ENCODE measurements at places on chromosomes 7 and 10. TPM values are rescaled to one million over a fixed set of nuclear protein-coding genes. Genes with fewer than 3 reads are reported as not detected.

DNA sequence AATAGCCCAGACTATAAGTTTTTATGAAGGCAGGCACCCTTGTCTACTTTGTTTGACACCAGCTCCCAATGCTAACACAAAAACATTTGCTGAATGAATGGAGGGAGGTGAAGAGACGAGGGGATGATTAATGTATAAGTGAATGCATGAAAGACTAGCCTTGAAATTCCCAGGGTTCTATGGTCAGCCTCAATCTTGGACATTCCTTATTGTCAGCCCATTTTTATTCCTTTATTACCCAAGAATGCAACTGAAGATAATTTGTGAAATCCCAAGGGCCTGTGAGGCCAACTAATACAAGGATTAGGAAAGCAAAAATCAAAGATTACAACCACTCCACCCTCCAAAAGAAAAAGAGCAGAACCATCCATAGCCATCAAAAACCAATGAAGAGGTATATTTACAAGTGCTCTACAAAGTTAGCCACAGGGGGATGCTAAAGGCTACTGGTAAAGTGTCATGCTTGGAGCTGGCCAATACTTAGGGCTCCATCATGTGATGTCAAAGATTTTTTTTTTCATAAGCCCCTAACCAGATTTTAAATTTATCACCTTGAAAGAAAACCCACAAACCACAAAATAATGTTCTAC is 40.0 kb upstream of the ASAH2 start:
- H3K36me3 ChIP-seq, result no peaks in the 10 kb centered on the region
- peaks cover 5% of the 10 kb centered on the region for H3K27me3 ChIP-seq
- no peaks in the 10 kb centered on the region for H3K4me1 ChIP-seq
- H3K4me3 ChIP-seq, result no peak overlapping the region
- peak; percentile 23 for DNase-seq

DNA sequence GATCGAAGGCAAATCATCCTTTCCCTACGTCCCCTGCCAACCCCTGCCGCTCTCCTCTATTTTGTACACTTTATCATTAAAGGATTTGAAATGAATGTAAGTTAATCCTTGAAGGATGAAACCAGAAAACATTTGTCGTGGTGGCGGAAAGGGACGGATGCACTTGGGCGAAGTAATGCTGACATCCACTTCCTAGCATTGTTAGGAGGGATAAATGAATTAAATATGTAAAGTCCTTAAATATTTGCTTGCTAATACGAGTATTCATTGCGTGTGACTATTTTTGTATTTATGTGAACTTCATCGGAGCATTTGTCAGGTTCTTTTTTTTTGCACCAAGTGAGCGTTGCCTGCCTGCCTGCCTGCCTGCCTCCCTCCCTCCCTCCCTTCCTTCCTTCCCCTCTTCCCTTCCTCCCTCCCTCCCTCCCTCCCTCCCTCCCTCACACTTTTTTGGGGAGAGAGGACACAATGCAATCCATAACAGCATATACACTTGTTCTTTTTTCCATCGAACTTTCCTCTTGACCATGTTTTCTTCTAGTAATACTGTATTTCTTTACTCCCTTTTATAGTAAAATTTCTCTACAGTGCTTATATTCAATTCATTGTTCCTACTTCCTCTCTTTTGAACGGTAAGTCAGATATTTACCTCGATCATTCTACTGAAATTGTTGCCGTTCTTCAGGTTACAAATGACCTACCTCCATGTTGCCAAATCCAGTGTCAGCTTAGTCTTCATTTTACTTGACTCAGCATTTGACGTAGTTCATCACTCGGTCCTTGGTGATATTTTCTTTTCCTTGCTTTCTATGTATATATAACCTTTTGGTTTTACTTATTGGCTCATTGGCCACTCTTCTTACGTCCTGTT is 831 bp downstream of the CCDC7 start:
- peak overlapping the region; percentile 56 for H3K4me3 ChIP-seq
- H3K27ac ChIP-seq, result peak overlapping the region; percentile 87
- DNase-seq, result peak; percentile 22
- no peaks in the 10 kb centered on the region for H3K4me1 ChIP-seq
- no peaks in the 10 kb centered on the region for H3K36me3 ChIP-seq
- no peaks in the 10 kb centered on the region for H3K27me3 ChIP-seq

DNA sequence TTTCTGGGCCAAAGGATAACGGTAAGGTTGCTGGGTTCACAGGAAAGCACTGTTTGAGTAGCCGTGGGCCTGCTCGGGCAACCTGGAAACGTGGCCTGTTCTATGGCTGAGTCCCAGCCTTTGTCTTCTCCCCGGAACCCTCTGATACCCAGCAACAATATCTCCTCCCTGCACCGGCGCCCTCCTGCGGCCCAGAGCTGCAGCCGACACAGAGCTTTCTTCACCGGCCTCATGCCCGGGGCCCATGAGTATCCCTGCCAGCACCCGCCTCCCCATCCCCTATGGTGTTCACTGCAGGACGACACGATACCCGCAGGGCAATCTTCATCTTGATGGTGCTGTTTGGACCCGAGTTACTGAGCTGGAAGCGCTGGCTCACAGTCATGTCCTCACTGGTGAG is 38.6 kb upstream of the NCAPG2 start:
- H3K36me3 ChIP-seq, result peaks cover 44% of the 10 kb centered on the region
- H3K27me3 ChIP-seq, result no peaks in the 10 kb centered on the region
- H3K4me3 ChIP-seq, result no peak overlapping the region
- DNase-seq, result no peak
- peaks cover 18% of the 10 kb centered on the region for H3K4me1 ChIP-seq
- H3K27ac ChIP-seq, result no peak overlapping the region

GRCh38 chr7:101657171-101657570 is 28.1 kb upstream of the MYL10 start:
- no peak for DNase-seq
- peaks cover 35% of the 10 kb centered on the region for H3K27me3 ChIP-seq
- H3K27ac ChIP-seq, result no peak overlapping the region
- H3K36me3 ChIP-seq, result no peaks in the 10 kb centered on the region
- no peak overlapping the region for H3K4me3 ChIP-seq

GRCh38 chr7:130736298-130736900 is 2.4 kb upstream of the KLF14 start:
- DNase-seq, result no peak
- no peaks in the 10 kb centered on the region for H3K4me1 ChIP-seq
- H3K27ac ChIP-seq, result no peak overlapping the region
- peaks cover 58% of the 10 kb centered on the region for H3K27me3 ChIP-seq
- no peaks in the 10 kb centered on the region for H3K36me3 ChIP-seq
- H3K4me3 ChIP-seq, result no peak overlapping the region

DNA sequence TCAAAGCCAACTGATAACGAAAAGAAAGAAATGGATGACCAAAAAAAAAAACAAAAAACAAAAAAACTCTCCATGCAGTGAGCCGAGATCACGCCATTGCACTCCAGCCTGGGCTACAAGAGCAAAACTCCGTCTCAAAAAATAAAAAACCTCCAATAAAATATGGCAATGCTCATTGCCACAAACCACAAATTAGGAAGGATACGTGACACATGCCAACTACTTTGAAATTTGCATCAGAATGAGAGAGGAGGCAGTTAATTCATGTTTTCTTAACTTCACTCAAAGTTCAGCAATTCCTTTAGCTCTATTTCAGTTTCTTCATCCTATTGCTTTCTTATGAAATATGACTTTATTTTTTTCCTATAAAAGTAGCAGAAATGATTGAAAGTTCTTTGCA is 398.1 kb upstream of the C7orf33 start:
- H3K27ac ChIP-seq, result no peak overlapping the region
- no peaks in the 10 kb centered on the region for H3K27me3 ChIP-seq
- H3K36me3 ChIP-seq, result no peaks in the 10 kb centered on the region
- DNase-seq, result no peak

DNA sequence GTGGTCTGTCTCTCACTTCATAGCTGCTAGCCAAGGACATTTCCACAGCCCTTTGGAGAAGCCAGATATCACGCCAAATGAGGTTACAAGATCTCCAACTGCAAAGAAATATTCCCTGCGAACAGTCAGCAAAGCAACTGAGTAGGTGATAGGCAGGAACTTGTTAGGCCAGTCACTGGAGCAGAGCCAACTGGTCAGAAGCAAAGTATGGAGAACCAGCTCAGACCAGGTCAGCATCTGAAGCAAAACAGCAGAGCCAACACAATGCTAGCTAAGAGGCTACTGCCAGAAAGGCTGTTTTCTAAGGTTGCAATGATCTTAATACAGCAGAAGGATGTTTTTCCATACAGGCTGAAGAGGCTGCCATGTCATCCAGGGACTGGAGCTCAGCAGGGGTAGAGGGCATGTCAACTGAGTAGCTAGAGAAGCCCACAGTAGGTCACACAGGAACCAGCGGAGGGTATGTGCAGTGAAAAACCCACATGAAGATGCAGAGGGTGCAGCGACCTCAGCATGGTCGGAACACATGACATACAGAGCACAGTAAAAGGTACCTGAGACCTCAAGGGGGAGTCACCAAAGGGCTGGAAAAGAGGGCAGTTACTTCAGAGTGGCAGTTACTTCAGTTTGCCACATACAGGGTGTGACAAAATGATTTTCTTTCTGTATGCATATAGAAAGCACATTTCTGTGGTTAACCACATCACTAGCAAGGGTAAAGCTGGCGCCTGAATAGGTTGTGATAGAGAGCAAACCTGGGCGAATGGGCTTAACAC is 8.9 kb downstream of the SEC31B start:
- peaks cover 11% of the 10 kb centered on the region for H3K36me3 ChIP-seq
- no peak overlapping the region for H3K4me3 ChIP-seq

Gene GRM8
- total RNA-seq, result not detected
